ENCODE measurements at places on chromosomes 12 and 14.

DNA sequence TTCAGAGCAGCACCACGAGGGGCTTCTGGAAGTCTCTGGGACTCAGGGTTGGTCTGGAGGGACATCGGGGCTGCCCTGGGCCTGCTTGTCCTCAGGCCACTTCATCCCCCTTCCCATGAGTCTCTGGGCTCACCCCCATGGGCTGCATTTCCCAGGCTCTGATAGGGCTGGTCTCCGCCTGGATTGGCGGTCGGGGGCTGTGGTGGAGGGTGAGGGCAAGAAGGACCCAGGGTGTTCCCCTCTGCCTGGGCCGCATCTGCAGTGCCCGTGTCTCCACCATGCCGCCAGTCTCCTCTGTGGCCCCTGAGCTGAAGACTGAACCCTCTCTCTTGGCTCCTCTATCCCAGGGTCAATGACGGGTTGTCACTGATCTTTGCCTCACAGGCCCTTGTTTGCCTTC is 242.1 kb downstream of the ADGRD1 start:
- DNase-seq: no peak

GRCh38 chr14:106874350-106874749 is 1348.0 kb downstream of the TMEM121 start:
- no peak for DNase-seq

GRCh38 chr12:32126720-32127119 is 20.1 kb downstream of the BICD1 start:
- no peak for DNase-seq

- no peak for DNase-seq
These were observed 58.1 kb upstream of the DIO2 start for GRCh38 chr14:80269353-80269925.

DNA sequence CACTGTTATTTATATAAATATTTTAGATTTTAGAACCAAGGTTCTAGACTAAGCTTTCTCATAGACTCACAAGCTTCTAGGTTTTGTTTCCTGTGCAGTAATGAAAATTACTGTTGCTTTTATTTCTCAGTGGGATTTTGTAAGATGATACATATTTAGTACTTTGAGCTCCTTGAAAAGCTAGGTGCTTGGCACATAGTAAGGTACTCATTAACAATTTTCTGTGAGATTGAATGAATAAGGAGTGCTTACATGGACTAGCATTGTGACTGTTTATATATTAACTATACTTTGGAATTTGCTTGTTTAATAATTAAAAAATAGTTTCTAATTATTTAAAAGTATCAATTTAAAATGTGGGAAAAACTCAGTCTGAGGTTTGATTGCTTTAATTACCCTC is 85.7 kb downstream of the MIA2 start:
- DNase-seq: no peak

GRCh38 chr14:50311337-50311971 is 575 bp downstream of the L2HGDH start:
- DNase-seq: peak; percentile 13

DNA sequence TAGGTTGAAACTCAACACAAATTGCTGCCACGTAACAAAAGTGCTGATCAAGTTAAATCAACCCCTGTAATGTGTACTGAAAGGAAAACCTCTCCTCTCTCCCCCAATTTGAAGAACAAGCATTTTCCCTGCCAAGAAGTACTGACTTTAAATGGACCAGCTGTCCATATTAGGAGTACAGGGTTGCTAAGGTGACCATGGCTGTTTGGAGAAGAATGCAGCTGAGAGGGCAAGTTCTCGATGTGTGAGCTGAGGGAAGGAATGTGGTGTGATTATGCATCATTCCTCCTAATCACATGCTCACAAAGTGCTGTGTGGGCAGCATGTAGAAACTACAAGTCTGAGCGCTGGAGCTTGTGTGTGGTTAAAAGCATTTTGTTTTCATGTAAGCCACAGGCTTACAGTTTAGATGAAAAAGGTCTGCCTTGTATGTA is 50.9 kb upstream of the CCT2 start:
- DNase-seq: no peak

DNA sequence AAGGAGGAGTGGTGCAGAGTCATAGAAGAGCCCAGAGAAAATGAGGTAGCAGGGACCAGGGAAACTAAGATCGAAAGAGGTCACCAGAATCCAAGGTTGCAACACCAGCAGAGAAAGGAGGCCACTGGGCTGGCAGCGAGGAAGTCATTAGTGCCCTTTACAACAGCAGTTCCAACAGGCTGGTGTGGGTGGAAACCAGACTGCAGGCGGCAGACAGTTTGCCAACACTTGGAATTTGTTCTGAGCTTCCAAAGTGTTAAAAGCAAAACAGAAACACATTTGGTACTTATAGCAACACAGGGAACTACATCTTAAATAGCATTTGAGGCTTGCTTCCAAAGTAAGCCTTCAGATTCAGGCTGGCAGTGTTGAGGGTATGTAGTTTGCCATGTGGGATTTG is 95.2 kb upstream of the PWP1 start:
- no peak for DNase-seq

GRCh38 chr12:123659996-123660727 is 10.8 kb upstream of the TCTN2 start:
- DNase-seq: no peak

DNA sequence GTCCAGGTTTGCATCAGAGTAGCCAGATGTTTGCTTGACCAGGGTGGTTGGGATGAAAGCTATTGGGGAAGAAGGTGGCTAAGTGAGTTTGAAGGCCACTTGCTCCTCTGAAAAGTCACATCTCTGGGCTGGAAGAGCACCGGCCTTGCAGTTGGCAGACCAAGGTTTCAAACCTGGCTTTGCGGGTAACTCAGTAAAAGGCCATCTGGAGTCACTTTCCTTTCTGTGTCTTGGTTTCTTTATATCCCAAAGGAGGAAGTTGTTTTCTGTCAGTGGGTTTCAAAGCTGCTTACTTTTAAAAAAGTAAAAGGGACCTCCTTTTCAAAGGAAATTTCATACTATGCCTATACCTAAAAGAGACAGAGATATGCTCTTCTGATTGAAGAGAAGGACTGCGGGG is 26.2 kb upstream of the CMA1 start:
- DNase-seq: no peak

GRCh38 chr12:121849665-121850064 is 9.0 kb downstream of the HPD start:
- DNase-seq: no peak

DNA sequence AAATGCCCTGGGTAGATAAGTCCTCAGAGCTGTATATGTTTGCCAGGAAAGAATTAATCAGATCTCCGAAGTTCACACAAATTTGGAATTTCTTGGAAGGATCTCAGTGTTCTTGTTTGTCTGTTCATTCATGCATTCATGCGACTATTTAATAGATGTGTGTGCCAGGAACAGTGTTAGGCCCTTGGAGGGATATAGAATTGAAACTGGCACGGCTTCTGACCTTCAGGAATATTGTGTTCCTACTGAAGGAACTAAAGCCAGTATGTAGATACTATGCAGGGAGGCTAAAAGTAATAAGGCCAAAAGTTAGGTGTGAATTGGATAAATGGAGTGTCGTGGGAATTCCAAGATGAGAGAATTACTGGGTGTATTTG is 166.0 kb upstream of the NOS1 start:
- peak; percentile 62 for DNase-seq

GRCh38 chr12:131711551-131712205 is 788 bp downstream of the SFSWAP start:
- DNase-seq: no peak

DNA sequence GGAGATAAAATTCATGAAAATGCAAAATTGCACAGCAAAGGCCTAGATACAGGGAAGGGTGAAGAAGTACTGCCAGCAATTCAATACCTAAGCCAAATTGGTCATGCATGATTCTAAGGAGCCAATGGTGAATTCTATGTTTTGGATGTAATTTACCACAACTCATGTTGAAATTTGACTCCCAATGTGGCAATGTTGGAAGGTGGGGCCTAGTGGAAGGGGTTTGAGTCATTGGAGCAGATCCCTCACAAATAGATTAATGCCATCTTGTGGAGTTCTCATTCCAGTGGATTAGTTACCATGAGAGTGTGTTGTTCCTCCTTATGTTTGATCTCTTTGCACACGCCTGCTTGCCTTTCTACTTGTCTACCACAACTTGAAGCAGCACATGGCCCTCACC is 194.0 kb upstream of the ALG10 start:
- no peak for DNase-seq

DNA sequence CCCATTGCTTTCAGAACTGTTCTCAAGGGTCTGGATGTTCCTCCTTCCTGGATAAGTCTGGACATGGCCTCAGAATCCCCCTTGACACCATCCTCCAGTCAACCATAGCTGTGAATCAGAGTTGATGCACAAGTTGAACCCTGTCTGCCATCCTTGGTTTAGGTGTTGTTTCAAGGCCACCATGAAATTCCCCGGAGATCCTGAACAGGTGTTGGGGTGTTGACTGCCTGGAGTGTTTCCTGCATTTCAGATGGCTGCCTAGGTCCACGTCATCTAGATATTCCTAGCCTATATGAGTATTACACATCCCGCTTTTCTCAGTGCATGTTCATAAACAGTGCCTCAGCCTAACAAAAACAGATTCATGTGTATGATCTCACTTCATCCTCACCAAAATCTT is 86.7 kb upstream of the PWP1 start:
- no peak for DNase-seq

DNA sequence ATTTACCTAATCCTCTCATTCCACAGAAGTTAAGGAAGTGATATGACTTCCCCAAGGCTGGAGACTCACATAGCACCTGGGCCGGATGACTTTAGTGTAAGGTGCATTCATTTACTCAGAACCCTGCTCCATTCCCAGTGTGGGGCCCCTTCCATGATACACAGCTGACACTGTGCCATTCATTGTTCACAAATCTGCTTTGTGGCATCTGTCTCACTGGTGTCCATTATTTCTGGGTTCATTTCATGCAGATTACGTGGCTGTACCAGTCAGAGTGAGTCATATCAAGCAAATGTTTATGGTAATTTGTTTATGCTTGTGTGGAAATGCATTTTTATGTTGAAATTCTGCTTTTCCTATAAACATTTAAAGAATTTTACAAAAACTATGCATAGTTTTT is 5.2 kb downstream of the ANO4 start:
- DNase-seq: no peak

- DNase-seq: no peak
These were observed 82.2 kb downstream of the PPP2R5C start for GRCh38 chr14:101843665-101844064.

DNA sequence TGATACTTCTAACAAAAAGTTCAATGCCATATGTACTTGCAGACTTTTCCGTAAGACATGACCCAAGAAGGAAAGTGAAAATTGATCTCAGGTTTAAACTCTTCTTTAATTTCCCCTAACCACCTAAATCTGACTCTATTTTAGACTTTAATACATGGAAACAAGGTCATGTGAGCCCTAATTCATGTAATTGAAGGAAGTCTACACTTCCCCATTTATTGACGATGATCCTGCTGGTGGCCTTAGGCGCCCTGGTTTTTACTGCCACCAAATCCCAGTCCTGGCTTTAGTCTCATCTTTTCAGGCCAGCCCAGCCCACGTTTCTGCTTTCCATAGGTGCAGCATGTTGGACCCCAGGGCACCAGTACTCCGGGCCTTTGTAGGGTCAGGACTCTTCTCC is 157.9 kb downstream of the PELI2 start:
- no peak for DNase-seq

DNA sequence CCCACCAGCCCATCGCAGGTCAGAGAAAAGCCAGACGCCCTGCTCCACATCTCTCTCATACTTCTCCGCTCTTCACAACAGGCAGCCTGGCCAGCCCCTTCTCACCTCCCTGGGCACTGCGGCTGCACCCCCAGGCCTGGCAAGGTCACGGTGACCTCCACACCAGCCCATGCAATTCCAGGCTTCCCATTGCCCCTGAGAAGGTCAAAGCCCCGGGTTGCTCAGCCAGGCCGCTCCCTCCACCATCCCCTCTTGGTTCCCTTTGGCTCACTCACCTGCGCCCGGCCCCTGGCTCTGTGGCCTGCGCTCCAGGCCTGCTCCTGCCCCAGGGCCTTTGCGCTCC is 55.4 kb downstream of the GALNT9 start:
- no peak for DNase-seq

DNA sequence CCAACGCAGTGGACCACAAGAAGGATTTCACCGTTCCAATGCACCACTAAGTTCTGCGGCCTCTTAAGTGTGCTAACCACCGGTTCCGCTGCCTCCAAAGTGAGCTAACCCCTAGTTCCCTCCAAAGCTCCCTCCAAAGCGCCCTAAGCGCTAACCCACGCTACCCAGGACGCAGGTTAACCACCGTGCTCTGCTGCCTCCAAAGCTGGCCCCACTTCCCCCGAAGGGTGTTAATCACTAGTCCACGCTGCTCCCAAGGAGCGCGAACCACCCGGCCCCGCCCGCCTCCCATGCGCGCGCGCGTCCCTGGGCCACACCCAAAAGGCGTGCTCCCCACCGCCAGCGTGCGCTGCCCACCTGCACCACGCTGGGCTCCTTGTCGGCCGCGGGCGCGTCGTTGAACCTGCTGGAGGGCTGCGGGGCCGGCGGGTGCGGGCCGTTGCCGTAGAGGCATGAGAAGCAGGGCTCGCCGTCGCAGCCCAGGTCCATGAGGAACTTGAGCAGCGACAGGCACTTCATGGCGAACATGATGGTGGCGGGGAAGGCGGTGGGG is 11.7 kb downstream of the FAM181A start:
- DNase-seq: no peak

DNA sequence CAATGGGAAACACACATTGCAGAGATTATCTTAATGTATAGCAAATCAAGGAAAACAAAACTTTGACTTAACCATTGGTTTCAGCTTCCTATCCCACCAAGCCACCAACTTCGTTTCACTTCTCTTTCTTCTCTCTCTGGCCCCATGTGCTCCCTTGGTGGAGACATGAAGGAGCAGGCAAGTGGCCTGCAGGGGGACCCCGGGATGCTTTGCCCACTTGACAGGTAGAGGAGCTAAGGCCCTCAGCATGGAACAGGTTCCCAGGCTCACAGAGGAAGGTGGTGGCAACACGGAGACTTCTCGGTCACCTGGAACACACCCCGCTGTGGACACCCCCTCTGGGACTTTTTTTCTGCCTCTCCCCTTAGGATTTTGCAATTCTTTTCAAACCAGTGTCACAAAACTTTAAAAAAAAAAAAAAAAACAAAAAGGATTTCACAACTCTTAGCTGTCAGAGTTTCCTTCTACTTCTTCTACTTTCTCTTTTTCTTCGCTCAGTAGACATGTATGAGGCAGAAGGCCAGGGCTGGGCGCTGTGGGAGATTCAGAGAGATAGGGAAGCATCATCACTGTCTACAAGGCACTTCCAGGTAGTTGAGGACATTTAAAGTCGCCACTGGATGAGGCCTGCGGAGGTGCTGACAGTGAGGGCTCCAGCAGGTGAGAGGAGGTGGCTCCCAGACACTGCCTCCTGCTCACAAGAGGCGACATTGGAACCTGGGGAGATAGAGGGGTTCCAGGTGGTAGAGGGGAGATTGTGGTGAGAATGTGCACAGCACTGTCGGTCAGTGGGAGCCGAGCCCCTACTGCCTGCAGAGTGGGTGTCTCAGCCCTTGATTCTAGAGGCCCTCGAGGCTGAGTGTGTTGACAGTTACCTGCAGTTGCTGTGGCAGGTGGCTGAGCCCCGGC is 119.6 kb downstream of the GCH1 start:
- DNase-seq: no peak

GRCh38 chr12:122872815-122873361 is 23.0 kb downstream of the VPS37B start:
- peak; percentile 76 for DNase-seq

All from LNCaP clone FGC (cell line).